Astrocyte (in vitro differentiated cells and primary cell): ENCODE measurements at places on chromosomes 3 and 15. TPM values are rescaled to one million over a fixed set of nuclear protein-coding genes. Genes with fewer than 3 reads are reported as not detected.
A peak's percentile ranks its signal among the peaks of the same experiment; 100 is the strongest.

The DPPA2 gene
- 0.48 and 0.89 TPM in 2 replicates for total RNA-seq

DNA sequence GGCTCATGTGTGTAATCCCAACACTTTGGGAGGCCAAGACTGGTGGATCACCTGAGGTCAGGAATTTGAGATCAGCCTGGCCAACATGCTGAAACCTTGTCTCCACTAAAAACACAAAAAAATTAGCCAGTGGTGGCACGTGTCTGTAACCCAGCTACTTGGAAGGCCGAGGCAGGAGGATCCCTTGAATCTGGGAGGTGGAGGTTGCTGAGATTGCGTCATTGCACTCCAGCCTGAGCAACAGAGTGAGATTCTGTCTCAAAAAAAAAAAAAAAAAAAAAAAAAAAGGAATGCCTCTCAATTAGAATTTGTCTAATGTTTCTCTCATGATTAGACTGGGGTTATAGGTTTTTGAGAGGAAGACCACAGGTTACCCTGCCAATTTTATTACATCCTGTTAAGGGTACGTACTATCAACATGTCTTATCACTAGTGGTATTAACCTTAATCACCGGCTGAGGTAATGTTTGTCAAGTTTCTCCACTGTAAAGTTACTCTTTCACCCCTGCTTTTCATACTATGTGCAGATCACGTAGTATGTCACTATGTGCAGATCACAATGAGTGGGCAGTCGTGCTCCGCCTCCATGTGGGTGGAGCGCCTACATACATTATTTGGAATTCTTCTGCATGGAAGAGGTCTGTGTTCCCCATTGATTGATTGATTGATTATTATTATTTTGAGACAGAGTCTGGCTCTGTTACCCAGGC lies 6.2 kb upstream of the RPAP1 start:
- no peak for DNase-seq

The TTLL3 gene
- total RNA-seq: 25.4 and 29.8 TPM in 2 replicates

- peak; percentile 76 for DNase-seq
Measured at GRCh38 chr15:38843736-38844590, 279.3 kb upstream of the RASGRP1 start.

DNA sequence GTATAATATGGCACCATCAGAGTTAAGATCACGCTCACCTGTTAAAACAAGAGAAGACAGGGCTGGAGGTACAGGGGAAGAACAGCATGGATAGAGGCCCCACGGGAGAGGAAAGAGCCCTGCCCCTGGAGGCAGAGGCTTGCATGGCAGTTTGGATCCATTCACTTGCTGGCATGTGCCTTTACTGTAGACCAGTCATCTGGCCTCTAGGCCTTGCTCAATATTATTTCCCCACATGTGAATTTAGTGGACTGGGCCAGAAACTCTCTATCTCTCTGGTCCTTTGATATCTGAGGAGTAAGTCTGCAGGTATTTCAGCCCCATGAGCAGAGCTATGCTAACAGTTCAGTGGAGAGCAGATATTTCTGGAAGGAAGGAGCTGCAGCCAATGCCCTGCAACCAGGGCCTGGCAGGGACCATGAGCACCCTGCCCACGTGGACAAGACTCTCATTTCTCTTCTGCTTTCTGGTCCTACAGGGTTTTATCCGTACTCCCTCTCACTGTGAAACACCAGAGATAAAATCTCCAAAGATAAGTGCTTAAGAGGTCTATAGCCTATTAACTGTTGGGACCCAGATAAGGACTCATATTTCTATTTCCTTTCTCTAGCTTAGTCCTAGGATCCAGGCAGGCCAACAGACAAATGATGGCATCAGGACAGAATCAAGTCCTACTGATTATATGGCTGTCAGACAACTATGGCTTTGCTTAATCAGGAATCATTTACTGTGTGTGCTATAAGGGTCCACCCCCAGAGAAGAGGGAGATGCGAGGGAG lies 65.0 kb downstream of the CLDN11 start:
- no peak for DNase-seq

The TMEM207 gene
- total RNA-seq: not detected in 2 replicates

The CLSTN2 gene
- total RNA-seq: 80.9 and 85.0 TPM in 2 replicates

The ZNF501 gene
- 1.2 and 2.2 TPM in 2 replicates for total RNA-seq

GRCh38 chr15:73756390-73756789 lies 3.2 kb upstream of the INSYN1 start:
- DNase-seq: no peak

The RTP4 gene
- total RNA-seq: 1.2 TPM in 2 replicates

GRCh38 chr3:38655708-38656300 lies 6.3 kb upstream of the SCN5A start:
- DNase-seq: peak; percentile 14

DNA sequence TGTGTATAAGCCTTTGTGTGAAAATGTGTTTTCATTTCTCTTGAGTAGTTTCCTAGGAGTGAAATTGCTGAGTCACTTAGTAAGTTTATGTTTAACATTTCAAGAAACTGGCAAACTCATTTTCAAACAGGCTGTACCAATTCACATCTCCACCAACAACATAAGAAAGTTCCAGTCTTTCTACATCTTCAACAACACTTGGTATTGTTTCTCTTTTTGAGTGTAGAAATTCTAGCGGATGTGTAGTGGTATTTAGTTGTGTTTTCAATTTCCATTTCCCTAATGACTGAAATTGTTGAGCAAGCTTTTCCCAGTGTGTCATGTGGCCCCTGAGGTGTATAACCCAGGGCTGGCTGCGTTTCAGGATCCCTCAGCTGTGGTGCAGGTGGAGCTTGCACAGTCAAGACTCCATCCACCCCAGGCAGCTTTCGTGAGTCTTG lies 258.5 kb downstream of the PDCD6IP start:
- DNase-seq: no peak

DNA sequence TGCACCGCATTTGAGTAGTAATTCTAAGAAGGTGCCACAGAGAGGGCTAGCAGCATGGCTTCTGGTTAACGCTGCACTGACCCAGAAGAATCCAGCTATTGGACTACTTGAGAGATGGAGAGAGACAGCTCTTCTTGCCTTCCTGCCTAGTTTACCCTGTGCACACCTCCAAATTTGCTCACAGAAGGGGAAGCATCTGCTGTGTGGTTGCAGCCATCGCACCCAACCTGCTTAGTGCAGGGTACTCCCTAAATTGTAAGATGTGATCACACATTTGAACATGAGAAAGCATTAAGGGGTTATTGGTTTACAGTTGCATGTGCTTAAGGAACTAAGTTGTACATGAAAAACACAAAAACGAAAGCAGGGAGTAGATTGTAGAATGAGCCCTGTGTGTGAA lies 122.1 kb downstream of the FOXB1 start:
- no peak for DNase-seq

- DNase-seq: no peak
Measured at GRCh38 chr3:129577925-129578786, 28.3 kb downstream of the PLXND1 start.

GRCh38 chr15:62509395-62509958 lies 344.4 kb upstream of the C2CD4B start:
- no peak for DNase-seq

DNA sequence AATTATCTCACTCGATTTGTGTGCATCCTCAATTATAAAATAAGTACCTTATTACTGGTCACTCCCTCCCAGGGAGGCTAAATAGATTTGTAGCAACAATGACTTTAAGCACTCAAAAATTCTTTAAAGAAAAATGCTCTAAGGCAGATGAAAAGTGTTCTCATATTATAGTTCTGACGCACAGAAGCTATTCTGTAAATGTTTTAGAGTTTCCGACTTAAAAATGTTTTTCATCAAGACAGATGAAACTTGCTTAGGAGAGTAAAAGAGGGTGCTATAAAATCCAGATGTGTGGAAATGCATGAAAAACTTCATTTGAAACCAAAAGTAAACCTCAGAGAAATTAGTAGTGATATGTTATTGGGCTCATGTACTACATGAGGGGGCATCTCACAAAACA lies 398.4 kb upstream of the KCNMB2 start:
- no peak for DNase-seq

- no peak for DNase-seq
Measured at GRCh38 chr3:107894998-107895397, 195.8 kb downstream of the CD47 start.

DNA sequence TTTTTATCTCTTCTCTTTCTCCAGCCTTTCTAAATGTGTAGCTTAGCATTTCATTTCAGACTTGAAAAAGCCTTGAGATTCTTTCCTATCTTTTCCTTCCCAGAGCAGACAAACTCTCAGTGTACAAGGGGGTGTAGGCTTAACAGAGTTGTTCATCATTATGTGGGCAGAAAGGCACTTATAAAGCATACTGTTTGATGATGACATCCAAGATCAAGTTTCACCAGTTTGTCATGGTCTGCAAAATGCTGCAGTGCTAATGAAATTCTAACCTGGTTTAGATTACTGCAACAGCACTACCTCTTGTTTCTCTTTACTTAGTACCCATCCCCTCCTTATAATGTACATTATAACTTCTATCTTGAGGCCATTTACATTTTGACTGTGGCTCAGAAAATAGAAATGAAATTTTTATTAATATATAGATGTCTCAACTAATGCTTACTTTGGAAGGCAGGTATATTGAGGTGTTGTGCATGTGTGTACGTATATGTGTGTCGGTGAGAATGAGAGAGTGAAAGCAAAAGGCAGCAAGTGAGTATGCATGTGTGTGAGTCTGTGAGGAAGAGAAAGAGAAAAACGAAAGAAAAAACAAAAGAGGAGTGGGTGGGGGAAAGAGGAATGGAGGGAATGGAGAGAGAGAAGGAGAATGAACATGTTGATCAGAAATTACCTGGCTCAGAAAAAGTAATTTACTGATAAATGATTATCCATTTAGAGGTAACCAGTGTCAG lies 1043.6 kb downstream of the TUSC7 start:
- peak; percentile 76 for DNase-seq

GRCh38 chr15:24675332-24676144 lies at the start of gene NPAP1:
TSS of gene NPAP1 (plus strand) at chr15:24675775. CDS start at chr15:24675868, 93 bp downstream.
- no peak for DNase-seq

DNA sequence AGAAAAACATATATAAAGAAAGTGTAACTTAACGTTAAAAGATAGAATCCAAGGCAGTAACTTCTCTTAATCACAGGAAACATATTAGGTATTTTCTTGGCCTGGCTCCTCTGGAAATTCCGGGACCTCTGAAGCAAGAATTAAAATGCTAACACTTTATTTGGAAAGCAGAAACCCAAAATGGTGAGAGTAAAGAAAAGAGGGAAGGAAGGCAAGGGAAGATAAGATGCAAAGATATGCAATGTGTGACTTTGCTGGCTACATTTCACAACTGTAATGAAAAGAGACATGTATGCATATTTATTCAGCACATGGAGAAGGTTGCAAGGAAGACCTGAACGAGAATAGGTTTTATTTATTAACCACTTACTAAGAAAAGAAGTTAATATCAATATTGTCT lies 372.5 kb downstream of the TBL1XR1 start:
- no peak for DNase-seq

GRCh38 chr3:149417727-149418126 lies 40.3 kb upstream of the TM4SF1 start:
- DNase-seq: no peak

GRCh38 chr3:14351617-14352001 lies 50.8 kb upstream of the SLC6A6 start:
- DNase-seq: no peak

- no peak for DNase-seq
Measured at GRCh38 chr15:91017716-91018115, 4.7 kb downstream of the VPS33B start.

DNA sequence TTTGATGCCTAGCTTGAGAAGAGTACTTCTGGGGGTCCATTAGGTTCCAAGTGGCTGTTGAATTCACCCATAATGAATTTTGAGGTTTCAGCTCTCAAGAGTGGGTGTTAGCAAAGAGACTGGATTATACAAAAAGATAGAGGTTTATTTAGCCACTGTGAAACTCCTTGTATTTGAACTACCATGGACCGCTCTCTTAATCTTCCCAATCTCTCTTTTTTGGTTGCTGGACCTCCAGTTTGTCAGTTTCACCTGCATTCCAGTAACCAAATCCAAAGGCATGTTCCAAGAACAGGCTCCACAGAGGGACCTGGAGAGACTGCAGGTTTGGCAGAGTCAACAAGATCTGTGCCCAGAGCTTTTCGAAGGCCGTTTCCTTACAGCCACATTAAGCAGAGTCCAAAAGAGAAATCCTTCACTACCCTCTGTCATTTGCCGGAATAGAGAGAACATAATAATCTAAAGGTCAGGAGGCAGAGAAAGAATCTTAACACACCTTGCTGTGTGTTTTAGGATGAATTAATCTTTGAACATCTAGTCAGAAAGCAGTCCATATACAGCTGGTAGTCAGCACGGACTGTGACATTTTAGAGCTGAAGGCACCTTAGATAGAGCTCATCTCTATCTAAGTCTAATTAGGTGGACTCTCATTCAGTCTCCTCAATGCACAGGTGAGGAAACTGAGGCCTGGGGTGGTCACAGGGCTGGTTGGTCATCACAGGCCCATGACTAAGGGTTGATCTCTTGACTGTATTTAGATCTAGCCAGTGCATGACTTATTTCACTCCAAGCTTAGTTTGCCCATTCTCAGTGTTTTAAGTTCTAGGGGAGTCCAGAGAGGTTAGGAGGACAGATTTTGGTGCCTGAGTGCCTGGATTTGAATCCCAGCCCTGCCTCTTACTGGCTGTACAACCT lies 1.3 kb downstream of the ABHD2 start:
- DNase-seq: no peak

DNA sequence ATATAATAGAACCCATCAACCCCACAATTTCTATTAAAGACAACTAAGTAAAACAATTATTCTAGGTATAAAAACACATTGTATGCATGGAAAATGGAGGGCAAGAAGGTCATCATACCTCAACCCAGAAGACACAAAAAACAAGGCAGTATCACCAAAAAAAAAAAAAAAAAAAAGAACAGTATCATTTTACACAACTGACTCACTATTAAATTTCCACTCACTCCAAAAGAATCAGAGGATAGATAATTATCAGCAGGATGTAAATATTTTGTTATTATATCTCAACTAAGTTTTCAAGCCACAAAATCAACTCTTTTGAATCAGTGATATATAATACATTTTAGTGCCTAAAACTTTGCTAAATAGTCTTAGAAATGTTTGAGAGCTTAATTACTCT lies 55.0 kb downstream of the CLASP2 start:
- DNase-seq: no peak

DNA sequence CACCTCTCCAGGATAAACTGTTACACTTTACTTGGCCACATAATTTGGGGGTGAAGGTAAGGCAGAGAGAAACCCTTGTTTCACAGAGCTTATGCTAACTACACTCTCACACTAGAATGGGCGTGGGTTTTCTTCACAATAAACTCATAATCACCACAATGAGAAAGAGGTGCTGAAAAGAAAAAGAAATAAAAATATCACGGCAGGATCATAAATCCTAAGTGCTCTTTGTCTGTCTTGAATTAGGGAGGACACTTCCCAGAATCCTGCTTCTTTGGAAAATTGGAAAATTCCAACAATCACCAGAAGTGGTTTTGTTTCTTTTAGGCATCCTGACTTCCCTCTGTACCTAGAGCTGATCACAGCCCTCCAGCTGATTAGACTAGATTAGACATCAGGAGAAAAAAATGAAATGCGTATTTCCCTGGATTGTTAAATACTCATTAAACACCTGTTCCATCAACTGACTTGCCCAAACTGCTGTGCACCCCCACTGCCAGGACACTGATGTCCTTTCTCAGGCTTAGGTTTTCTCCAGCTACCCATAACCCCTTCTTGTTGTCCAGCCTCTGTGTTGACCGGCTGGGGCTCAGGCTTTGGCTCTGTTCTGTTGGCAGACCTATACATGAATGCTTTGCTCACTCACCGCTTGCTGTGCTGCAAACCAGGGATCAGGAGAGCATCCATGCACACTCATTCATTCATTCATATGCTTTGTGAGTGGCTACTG lies 41.6 kb upstream of the ACKR4 start:
- no peak for DNase-seq
